ENCODE measurements at places on chromosomes 3 and 15. TPM values are rescaled to one million over a fixed set of nuclear protein-coding genes. Genes with fewer than 3 reads are reported as not detected.

- peak overlapping the region; percentile 17 for H3K4me3 ChIP-seq
- H3K27ac ChIP-seq = peak overlapping the region; percentile 55
- no peak for DNase-seq
- no peaks in the 10 kb centered on the region for H3K27me3 ChIP-seq
Observed at GRCh38 chr3:191376516-191377141, 46.3 kb upstream of the UTS2B start.

Gene TTLL13
- not detected for total RNA-seq

DNA sequence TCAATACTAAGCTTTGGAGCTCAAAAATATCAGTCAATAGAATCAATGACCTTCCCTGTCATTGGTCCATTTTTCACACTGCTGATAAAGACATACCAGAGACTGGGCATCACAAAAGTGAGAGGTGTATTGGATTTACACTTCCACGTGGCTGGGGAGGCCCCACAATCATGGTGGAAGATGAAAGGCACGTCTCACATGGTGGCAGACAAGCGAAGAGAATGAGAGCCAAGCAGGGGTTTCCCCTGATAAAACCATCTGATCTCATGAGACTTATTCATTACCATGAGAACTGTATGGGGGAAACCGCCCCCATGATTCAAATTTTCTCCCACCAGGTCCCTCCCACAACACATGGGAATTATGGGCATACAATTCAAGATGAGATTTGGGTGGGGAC lies 81.9 kb downstream of the ANXA2 start:
- no peaks in the 10 kb centered on the region for H3K4me1 ChIP-seq
- DNase-seq = no peak
- no peaks in the 10 kb centered on the region for H3K27me3 ChIP-seq

- H3K4me1 ChIP-seq = no peaks in the 10 kb centered on the region
- H3K4me3 ChIP-seq = no peak overlapping the region
- no peak for DNase-seq
- H3K27me3 ChIP-seq = no peaks in the 10 kb centered on the region
Observed at GRCh38 chr3:191066669-191067068, 132.4 kb upstream of the OSTN start.

Gene SMAD6
- total RNA-seq = 3.3 TPM

DNA sequence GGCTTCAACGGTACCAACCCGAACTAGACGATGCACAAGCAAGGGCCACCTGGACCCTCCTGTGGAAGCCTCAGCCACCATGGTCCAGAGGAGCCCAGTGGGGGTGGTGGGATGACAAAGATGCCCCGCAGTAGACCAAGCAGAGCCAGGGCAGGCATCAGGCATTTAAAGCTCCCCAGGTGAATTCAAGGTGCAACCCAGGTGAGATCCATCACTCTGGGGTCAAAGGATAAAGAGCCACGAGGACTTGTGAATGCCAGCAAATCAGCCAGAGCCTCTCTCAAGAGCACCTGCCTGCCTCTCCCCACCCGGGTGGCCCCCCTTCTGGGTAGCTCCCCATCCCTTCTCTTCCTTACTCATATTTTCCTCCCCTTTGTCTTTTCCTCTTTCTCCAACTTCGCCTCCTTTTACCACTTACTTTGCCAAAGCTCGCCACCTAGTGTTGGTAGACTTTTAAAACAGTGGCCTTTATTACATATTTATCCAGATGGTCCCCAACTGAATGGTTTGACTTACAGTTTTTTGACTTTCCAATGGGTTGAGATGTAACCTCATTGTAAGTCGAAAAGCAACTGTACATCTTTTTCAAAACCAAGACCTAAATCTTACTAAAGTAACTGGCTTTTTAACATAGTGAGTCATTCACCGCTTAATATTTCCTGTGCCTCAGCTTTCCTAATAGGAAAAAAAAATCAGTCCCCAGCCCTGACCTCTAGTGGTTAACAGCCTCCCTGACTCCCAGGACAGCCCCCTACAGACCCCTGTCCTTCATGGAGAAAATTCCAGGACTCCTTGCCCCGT lies 18.8 kb downstream of the PLA2G4F start:
- no peak for DNase-seq
- H3K27ac ChIP-seq = no peak overlapping the region
- no peak overlapping the region for H3K4me3 ChIP-seq
- H3K27me3 ChIP-seq = no peaks in the 10 kb centered on the region
- H3K4me1 ChIP-seq = no peaks in the 10 kb centered on the region
- H3K36me3 ChIP-seq = no peaks in the 10 kb centered on the region

Gene SPTSSB
- 1.2 TPM for total RNA-seq

Gene SPINT1
- 0.28 TPM for total RNA-seq

GRCh38 chr3:179991883-179992282 lies 44.9 kb downstream of the PEX5L start:
- H3K27me3 ChIP-seq = no peaks in the 10 kb centered on the region
- no peaks in the 10 kb centered on the region for H3K36me3 ChIP-seq
- DNase-seq = no peak
- no peak overlapping the region for H3K27ac ChIP-seq
- no peak overlapping the region for H3K4me3 ChIP-seq
- H3K4me1 ChIP-seq = no peaks in the 10 kb centered on the region

DNA sequence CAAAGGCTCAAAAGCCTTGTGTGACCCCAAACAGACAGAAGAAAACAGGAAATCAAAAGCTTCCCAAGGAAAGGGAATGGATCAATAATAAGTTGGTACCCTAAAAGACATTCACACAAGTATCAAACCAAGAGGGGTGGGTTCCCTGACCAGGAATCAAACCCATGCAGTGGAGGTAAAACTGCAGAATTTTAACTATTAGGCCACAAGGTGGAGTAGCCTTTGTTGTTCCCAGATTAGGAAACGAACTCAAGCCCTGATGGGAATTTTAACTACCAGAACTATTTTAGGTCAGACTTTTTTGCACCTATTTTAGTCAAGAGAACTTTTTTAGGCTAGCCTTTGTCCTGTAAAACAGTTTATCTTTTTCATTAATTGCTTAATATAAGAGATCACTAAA lies 31.4 kb downstream of the SETMAR start:
- H3K4me1 ChIP-seq = no peaks in the 10 kb centered on the region
- no peak overlapping the region for H3K4me3 ChIP-seq
- H3K36me3 ChIP-seq = no peaks in the 10 kb centered on the region
- H3K27me3 ChIP-seq = no peaks in the 10 kb centered on the region
- H3K27ac ChIP-seq = no peak overlapping the region
- DNase-seq = no peak

DNA sequence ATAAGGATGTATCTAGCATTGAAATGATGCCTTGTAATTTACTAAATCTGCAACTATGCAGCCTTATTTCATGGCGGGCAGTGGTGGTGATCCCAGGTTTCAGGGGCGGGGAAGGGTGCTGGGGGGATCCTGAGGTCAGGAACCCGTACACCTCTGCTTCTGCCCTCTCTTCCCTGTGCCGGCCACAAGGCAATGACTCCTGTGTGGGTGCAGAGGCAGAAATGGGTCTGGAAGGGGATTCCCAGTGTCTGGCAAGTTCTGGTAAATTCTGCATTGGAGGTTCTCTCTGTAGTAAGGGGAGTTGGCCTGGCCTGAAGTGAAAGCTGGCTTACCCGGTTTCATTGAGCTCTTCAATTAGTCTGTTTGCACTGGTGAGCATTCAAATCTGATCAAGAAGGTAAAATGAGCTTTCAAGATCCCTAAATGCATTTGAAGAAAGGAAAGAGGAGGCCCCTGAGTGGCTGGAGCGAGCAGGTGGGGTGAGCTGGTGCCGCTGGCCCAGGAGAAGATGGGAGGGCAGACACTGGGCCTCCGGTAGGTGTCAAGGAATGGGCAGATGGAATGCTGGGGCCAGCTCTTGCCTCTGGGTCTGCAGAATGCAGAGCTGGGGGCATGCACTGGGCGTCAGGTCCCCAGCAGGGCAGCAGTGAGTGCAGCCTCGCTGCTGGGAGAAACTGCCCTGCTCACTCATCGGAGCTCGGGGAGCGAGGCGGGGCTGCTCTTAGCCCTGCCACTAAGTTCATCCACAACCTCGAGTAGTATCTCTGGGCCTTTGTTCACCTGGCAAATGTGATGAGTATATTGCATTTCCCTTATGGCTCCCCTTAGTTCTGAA lies 13.7 kb downstream of the NRROS start:
- no peaks in the 10 kb centered on the region for H3K36me3 ChIP-seq
- no peak overlapping the region for H3K27ac ChIP-seq
- H3K4me1 ChIP-seq = no peaks in the 10 kb centered on the region

GRCh38 chr15:55222588-55222987 lies 25.8 kb upstream of the RSL24D1 start:
- no peaks in the 10 kb centered on the region for H3K36me3 ChIP-seq
- H3K4me1 ChIP-seq = no peaks in the 10 kb centered on the region
- DNase-seq = no peak
- no peak overlapping the region for H3K27ac ChIP-seq
- H3K4me3 ChIP-seq = no peak overlapping the region

DNA sequence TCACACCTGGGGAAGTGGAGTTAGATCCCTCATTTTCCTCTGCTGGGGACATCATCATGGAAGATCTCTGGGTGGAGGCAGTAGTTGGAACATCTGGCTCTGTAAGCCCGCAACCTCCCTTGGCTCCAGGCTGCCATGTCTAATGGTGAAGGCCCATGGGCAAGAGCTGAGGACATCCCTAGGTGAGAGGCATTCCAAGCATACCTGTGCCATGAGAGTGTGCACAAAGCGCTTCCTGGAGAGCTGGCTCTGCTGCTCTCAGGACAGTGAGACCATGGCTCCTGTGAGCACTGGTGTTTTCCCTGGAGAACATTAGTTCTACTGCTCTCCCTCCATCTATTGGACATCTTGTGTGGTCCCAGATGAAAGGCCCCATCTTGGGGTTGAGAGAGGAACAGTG lies 7.7 kb downstream of the MAPKAPK3 start:
- peak overlapping the region; percentile 88 for H3K27ac ChIP-seq
- no peak for DNase-seq
- H3K27me3 ChIP-seq = no peaks in the 10 kb centered on the region
- H3K4me3 ChIP-seq = peak overlapping the region; percentile 35
- peaks cover under 1% of the 10 kb centered on the region for H3K36me3 ChIP-seq
- peaks cover 85% of the 10 kb centered on the region for H3K4me1 ChIP-seq

DNA sequence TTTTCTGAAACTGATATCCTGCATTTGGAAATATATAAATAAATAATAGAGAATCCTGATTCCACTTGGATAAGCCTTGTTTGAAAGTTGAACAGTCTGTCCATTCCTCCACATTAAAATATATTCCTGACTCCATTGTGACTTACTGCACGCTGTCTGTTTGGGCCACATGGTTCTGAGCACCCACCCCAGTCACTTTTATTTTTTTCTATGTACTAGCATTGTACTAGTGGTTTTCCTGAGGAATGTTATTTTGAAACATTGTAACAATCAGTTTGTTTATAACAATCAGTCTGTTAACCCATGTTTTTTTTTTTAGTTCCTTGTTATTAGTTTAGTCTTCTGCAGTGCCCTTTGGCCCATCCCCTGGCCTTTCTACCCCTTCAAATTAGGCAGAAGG lies 87.4 kb upstream of the CCNL1 start:
- peak overlapping the region; percentile 6 for H3K27ac ChIP-seq
- no peak overlapping the region for H3K4me3 ChIP-seq

Gene MYRIP
- 1.3 TPM for total RNA-seq

- H3K4me3 ChIP-seq = no peak overlapping the region
- no peaks in the 10 kb centered on the region for H3K27me3 ChIP-seq
- no peaks in the 10 kb centered on the region for H3K4me1 ChIP-seq
- no peak for DNase-seq
- H3K27ac ChIP-seq = no peak overlapping the region
- no peaks in the 10 kb centered on the region for H3K36me3 ChIP-seq
Observed at GRCh38 chr3:151407928-151408327, 23.4 kb upstream of the P2RY12 start.

Gene ATP13A5
- not detected for total RNA-seq

Gene MAPKBP1
- 7.9 TPM for total RNA-seq

DNA sequence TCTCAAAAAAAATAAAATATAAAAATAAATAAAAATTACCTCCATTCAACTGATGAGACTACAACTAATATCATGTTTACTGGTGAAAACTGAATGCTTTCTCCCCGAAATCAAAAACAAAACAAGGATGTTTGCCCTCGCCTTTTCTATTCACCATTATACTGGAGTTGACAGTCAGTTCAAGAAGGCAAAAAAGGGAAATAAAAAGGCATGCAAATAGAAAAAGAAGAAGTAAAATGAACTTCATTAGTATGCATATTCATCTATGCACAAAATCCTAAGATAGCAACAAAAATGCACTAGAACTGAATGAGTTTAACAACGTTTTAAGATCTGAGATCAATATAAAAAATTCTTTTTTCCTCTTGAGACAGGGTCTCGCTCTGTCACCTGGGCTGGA lies 72.7 kb upstream of the FAM174B start:
- no peaks in the 10 kb centered on the region for H3K36me3 ChIP-seq
- DNase-seq = no peak
- no peaks in the 10 kb centered on the region for H3K27me3 ChIP-seq
- H3K4me1 ChIP-seq = no peaks in the 10 kb centered on the region
- H3K4me3 ChIP-seq = no peak overlapping the region

GRCh38 chr15:32698773-32699390 lies 18.9 kb upstream of the GREM1 start:
- H3K4me1 ChIP-seq = no peaks in the 10 kb centered on the region
- H3K27me3 ChIP-seq = peaks cover 2% of the 10 kb centered on the region
- H3K27ac ChIP-seq = no peak overlapping the region
- no peak overlapping the region for H3K4me3 ChIP-seq
- DNase-seq = no peak

- H3K4me3 ChIP-seq = no peak overlapping the region
- H3K4me1 ChIP-seq = no peaks in the 10 kb centered on the region
- no peaks in the 10 kb centered on the region for H3K36me3 ChIP-seq
- no peak overlapping the region for H3K27ac ChIP-seq
- no peak for DNase-seq
Observed at GRCh38 chr3:102441832-102442231, 7.0 kb downstream of the ZPLD1 start.

DNA sequence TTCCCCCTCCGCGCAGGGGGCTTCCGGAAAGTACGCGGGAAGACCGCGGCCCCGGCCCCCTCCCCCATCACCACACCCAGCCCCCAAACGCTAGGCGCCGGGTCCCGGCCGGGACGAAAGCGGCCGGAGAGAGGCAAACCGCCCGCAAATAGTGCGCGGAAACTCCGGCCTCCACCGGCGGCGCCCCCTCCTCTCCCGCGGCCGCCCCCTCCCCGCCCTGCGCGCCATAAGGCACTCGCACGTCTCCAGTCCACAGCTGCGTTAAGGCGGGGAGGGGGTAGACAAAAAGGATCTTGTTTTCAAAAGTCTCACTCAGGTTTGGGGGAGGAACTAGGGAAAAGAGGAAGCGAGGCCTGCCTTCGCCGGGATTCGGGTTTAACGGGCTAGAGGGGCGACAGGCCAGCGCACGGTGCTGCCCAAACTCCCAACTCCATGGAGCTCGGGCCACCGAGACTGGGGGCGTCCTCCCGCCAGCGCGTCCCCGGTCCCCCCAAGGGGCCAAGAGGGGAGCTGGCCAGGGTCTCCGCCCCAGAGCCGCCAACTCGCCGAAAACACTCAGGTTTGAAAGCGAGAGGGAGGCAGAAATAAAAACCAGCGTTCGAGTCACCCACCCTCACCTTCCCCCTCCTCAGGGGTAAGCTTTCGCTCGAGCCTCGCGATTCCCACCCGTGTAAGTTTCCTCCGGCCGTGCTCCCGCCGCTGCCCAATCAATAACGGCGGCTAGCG lies 1.8 kb downstream of the ANP32A start:
- no peaks in the 10 kb centered on the region for H3K27me3 ChIP-seq
- H3K27ac ChIP-seq = peak overlapping the region; percentile 99
- peak; percentile 53 for DNase-seq
- H3K4me3 ChIP-seq = peak overlapping the region; percentile 86

- no peak overlapping the region for H3K4me3 ChIP-seq
- peaks cover 3% of the 10 kb centered on the region for H3K27me3 ChIP-seq
- no peaks in the 10 kb centered on the region for H3K4me1 ChIP-seq
- DNase-seq = no peak
- no peaks in the 10 kb centered on the region for H3K36me3 ChIP-seq
- no peak overlapping the region for H3K27ac ChIP-seq
Observed at GRCh38 chr3:12044860-12045259, 40.7 kb downstream of the SYN2 start.

Gene RAD54L2
- total RNA-seq = 11.4 TPM

Gene ITIH3
- total RNA-seq = not detected
